Fibroblast of mammary gland (primary cell): ENCODE measurements at places on chromosomes 3 and 15.

- no peak for DNase-seq
These were observed 93.0 kb upstream of the TSPAN3 start for GRCh38 chr15:77163781-77164384.

- DNase-seq: peak; percentile 70
These were observed 35.1 kb upstream of the ZDHHC23 start for GRCh38 chr3:113912552-113913236.

GRCh38 chr3:187708696-187709095, 6.3 kb upstream of the RTP2 start:
- no peak for DNase-seq

GRCh38 chr15:86162172-86162591, 82.5 kb downstream of the AGBL1 start:
- no peak for DNase-seq

DNA sequence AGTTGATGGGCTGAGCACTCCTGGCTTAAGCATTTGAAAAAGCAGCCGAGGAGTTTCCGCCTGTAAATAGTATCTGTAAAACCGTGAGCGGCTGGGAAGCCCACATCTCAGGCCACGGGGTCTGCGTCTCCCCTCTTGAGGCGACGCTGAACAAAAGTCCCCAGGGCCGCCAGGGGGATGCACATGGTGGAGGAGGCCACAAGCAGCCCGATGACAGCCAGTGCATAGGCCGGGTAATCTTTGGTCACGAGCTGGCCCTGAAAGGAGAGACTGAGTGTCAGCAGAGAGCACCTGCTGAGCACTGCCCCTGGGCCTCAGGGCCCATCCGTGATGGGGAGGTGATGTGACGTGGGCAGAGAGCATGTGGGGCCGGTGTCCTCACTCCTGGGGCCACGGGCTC, 37.5 kb downstream of the SLC6A20 start:
- DNase-seq: no peak
